ENCODE measurements at places on chromosomes 11 and 22.

GRCh38 chr11:121426476-121427399 lies 25.4 kb upstream of the SORL1 start:
- no peak for DNase-seq

DNA sequence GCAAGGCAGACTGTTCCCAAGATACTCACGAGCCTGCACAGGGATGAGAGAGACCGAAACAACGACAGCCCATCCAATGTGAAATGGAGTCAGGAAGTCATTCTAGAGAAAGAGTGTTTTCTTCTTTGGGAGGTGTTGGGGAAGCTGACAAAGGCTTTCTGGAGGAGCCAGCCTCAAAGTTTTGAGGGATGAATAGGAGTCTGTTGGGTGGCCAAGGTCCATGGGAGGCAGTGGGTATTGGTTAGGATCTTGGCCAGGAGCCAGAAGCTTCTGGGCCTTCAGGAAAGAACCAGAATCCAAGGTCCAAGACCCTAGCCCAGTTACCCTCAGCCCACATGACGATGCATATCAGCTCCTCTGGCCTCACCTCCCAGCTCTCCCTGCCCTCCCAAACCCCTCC lies 59.9 kb upstream of the SHISAL1 start:
- DNase-seq: no peak

DNA sequence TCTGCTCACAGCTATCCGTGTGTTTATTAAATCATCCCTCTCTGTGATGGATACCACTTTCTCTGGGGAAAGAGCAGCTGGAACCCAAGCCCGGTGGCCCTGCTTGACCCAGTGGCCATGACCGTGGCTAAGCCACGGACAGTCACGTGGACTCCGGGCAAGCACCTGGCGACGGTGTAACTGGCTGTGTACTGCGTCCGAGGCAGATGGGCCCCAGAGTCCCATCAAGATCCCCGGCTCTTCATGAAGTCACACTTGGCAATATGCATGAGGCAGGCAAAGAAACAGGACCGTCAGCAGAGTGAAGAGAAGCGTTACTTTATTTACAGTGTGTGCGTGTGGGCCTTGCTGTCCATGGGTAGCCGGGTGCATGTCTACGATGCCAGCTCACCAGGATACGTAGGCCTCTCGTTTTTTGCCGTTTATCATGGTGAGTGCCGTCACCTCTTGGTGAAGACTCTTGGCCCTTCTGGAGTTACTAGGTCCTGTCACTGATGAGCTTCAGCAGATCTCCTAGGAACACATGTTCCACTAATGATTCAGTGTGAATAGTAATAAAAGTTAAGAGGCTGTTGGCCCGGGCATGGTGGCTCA lies 366.3 kb downstream of the TBC1D22A start:
- no peak for DNase-seq

- DNase-seq: no peak
These were observed 7.9 kb downstream of the PRR5 start for GRCh38 chr22:44709881-44710392.

DNA sequence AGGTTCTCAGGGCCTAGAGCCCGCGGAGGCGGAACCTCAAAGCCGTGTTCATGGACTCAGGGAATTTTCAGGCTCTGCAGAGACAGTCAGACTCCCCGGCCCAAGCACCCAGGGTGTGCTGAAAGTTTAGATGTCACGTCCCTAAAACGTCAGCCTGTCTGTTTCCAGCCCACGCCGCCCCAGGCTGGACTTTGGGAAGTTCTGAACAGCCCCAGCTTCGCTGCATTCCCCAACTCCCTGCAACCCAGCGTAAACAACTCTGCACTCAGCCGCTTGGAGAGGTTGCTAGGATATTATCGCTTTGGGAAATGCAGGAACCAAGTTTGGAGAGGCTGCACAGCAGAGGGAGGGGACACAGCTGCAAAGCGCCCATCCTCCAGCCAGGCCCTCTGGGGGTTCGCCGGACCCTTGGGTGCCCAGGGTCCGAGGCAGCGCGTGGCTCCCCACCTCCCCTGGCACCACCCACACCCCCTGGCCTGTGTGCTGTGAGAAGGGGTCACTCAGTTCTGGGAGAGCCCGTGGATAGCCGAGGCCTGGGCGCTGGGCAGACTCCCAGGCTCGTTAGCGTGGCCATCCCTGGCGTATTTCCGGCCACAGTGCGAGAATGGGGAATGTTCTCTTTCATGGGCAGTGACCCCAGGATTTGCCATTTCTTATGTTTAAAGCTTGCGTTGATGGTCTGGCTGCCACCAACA lies 120.5 kb upstream of the FGF3 start:
- no peak for DNase-seq

- DNase-seq: peak; percentile 69
These were observed 19.8 kb upstream of the PGM2L1 start for GRCh38 chr11:74417860-74418508.

DNA sequence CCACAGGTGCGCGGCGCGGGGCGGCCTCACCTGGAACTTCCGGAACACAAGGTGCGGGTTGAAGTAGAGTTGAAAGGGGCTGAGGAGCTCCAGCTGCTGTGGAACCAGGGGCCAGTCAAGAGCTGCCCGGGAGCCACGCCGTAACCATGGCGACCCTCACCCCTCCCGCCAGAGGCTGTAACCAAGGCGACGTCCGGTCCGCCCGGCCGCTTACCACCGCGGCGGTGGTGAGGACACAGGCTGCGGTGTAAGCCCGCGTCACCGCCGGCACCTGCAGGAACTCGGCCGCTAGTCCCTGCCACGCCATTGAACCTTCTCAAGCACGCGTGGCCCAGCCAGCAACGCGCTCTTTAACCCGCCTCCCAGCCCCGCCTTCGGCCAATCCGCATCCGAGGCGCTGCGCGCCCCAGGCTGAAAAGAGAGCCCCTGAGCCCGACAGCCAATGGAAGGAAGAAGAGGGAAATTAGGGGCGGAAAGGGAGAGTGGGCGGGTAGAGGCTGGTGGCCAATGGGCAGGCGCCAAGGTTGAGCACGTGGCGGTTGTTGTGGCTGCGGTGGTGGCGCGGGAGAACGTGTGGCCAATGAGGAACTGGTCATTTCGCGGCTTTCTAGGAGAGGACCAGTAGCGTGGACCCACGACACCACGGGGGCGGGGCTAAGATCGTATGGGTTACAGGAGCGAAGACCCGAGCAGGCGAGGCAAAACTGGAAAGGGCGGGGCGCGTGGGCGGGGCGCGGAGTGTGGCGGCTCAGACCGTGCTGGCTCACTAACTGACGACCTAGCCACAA lies at the start of gene DERL3:
DERL3 (minus strand) TSS at position 326 of the 788 bp plus-strand sequence; CDS start at position 307, 19 bp downstream.
- peak; percentile 89 for DNase-seq

DNA sequence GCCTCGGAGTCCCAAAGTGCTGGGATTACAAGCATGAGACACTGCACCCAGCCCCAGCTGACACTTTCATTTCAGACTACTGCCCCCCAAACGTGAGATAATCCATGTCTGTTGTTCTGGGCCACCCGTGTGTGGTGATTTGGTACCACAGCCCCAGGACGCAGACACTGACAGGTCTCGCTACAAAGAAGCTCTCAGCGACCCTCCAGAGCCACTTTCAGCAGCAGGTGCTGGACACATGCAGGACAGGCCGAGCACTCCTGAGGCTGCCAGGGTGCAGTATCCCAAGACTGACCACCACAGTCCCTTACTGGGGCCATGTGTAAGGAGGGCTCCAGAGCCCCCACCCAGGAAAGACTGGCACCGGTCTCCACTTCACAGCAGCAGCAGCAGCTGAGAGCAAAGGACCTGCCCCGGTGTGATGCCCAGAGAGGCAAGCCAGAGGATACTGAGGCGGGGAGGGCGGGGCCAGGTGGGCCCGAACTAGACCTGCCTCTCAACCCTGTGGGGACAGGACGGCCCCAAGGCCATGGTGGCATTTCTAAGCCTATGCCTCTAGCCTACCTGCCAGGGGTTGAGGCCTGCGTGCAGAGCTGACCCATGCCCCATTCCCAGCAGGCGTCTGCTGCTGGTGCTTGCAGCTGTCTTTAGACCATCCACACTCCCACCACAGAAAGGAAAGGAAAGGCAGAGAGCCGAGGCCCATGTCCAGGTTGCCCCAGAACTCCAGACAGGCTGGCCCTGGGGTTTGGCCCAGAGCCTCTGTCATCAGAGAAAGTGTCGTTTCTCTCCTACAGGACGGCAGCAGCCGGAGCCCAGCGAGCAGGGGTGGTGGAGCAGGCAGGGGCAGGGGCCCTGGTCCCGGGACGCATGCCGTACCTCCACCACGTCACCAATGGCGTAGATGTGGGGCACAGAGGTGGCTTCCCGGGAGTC lies 28.0 kb upstream of the GNB1L start:
- no peak for DNase-seq

- no peak for DNase-seq
These were observed 1219.2 kb downstream of the LRRC4C start for GRCh38 chr11:40240284-40240683.

- DNase-seq: no peak
These were observed 60.4 kb downstream of the SFI1 start for GRCh38 chr22:31556627-31557203.

DNA sequence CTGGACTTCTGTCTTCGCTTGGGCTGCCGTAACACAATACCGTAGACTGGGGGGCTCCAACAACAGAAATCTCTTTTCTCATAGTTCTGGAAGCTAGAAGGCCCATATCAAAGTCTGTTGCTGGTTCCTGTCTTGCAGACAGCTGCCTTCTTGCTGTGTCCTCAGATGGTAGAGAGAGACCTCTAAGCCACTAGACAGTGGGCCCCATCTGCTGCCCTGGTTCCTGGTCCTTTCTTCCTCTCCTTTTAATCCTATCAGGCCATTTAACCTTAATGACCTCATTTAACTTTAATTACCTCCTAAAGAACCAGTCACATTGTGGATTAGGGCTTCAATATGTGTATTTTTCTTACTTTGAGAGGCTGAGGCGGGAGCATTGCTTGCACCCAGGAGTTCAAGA lies 9.4 kb downstream of the CEP164 start:
- DNase-seq: no peak

DNA sequence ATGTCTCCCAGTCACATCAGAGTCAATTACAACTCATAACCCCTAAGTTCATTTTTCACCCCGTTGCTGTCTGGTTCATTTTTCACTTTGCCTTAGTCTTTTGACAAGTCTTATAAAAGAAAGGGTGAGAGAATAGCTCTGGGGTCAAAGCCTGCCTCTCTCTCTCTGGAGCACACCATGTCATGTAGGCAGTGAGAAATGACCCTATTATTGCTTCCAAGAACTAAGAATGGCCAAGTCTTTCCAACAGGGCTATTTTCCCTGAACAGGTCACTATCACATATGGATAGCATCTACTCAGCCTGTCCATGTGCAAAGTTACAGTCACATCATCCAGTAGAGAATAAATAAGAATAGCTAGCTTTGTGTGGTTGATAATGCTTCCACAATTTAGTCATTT lies 655.5 kb upstream of the LRRC4C start:
- no peak for DNase-seq

DNA sequence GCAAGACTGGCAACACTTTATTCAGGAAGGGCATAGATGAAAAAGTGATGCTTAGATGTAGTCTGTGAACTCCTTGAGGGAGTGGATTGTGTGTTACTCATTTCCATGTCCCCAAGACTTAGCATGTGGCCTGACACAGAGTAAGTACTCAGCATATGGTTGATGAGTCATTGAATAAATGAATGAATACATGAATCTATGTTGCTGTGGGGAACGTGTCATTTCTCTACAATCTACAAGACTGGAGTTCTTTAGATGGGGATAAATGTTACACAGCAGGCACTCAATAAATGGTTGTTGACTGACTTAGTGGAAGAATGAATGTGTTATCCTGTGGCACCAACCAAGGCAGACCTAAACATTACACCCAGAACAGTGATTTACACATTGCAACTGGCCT lies 17.9 kb downstream of the BPIFC start:
- DNase-seq: no peak

- DNase-seq: no peak
These were observed 347 bp downstream of the MN1 start for GRCh38 chr22:27801202-27801615.

DNA sequence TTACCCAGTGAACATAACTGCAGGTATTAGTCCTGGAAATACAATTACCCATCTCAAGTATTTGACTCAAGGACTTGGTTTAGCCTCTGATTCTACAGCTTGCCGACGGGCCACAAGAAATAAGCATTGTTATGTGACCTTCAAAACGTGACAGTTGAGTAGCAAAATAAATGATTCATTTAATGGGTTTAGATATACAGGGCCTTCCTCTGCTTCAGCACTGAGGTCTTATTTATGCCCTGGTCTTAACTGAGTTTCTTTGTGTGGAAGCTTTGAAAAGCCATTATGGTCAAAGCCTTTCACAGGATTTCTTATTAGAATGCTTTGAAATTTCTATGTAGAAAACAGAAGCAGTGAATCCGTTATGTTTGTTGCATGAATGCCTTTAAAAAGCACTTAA lies 899.2 kb upstream of the API5 start:
- no peak for DNase-seq

DNA sequence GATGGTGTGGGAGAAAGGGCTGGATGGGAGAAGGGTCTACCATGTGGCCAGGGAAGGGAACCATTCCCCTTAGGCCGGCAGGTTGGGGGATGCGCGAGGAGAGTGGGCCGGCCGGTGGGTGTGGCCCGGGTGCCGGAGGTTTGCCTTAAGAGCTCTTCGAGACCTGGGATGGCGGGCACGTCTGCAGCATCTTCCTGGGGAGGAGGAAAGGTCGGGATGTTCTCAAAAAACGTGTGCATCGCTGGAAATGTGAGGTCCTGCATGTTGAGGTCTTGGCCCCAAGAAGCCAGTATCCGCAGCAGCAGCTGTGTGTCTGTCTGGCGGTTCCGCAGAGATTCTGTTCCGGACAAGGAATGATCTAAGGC lies 1.4 kb downstream of the NAV2 start:
- DNase-seq: peak; percentile 14

GRCh38 chr22:36334821-36335603 lies 52.8 kb downstream of the MYH9 start:
- no peak for DNase-seq

DNA sequence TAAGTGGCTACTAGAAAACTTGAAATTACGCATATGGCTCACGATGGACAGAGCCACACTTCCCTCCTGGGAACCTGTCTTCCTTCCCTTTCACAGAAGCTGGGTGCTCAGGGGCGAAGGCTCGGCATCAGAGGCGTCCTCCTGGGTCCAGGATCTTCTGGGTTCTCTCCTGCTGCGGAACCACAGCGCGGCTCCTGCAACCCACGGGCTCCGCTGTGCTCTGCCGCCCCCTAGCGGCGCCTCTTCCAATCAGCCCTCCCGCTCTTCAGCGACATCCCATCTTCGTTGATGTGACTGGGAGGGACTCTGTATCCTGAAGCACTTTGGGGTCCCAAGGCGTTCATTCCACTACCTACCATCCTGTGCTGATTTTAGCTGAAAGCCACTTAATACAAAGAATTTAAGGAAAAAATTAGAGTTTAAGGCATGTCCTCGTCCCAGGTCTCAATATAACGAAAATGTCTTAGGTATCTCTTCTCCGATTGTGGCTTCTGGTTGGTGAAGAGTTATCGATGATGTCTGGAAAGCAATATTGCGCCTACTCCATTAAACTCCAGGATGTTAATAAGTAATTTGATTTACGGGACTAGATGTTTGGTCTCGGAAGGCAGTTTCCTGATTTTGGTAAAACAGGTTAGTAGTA lies 14.8 kb upstream of the RPS3 start:
- DNase-seq: peak; percentile 35

- DNase-seq: no peak
These were observed 5.4 kb downstream of the SLC25A45 start for GRCh38 chr11:65377036-65377435.

Data from DMS79 (cell line).